ENCODE measurements at places on chromosomes 13 and 19.
A peak's percentile ranks its signal among the peaks of the same experiment; 100 is the strongest.

- no peak for DNase-seq
Measured at GRCh38 chr13:97539651-97540610, 106.0 kb downstream of the RAP2A start.

GRCh38 chr19:7927605-7928333 is 1.8 kb upstream of the CTXN1 start:
- DNase-seq = no peak

DNA sequence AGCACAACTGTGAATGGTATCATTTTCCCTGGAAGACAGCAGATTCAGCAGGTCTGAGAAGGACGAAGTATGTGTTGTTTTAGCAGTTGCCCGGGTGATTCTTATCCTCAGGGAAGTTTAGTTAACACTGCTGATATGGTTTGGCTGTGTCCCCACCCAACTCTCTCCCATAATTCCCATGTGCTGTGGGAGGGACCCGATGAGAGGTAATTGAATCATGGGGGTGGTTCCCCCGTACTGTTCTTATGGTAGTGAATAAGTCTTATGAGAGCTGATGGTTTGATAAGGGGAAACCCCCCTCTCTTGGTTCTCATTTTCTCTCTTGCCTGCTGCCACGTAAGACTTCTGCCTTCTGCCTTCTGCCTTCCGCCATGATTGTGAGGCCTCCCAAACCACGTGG is 81.0 kb upstream of the UBAC2 start:
- no peak for DNase-seq

- no peak for DNase-seq
Measured at GRCh38 chr13:30618930-30619279, 1.2 kb downstream of the USPL1 start.

- DNase-seq = peak; percentile 54
Measured at GRCh38 chr13:29849731-29850212, 645 bp downstream of the UBL3 start.

DNA sequence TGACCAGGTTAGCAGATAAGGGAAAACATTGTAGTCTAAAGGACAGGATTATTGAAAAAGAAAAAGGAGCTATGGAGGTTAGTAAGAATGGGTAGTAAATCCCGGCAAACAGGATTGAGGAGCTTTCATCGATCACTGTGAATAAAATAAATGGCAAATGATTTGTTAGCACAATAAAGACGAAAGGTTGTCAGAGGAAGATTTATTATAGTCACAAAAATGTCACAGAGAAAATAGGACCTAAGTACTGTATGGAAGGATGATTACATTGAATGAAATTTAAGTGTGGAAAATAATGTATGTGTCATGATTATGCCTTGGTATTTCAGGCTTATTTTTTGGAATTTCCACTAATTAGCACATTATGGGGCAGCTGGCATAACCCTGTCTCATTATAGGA is 519.2 kb upstream of the SLITRK6 start:
- DNase-seq = no peak

- peak; percentile 22 for DNase-seq
Measured at GRCh38 chr13:33678906-33679657, 138.9 kb upstream of the RFC3 start.

- DNase-seq = no peak
Measured at GRCh38 chr19:49666120-49666444, 349 bp downstream of the BCL2L12 start.

- DNase-seq = peak; percentile 47
Measured at GRCh38 chr13:66635526-66635925, 594.6 kb downstream of the PCDH9 start.

- DNase-seq = no peak
Measured at GRCh38 chr19:44927746-44928145, 13.3 kb downstream of the APOC1 start.

DNA sequence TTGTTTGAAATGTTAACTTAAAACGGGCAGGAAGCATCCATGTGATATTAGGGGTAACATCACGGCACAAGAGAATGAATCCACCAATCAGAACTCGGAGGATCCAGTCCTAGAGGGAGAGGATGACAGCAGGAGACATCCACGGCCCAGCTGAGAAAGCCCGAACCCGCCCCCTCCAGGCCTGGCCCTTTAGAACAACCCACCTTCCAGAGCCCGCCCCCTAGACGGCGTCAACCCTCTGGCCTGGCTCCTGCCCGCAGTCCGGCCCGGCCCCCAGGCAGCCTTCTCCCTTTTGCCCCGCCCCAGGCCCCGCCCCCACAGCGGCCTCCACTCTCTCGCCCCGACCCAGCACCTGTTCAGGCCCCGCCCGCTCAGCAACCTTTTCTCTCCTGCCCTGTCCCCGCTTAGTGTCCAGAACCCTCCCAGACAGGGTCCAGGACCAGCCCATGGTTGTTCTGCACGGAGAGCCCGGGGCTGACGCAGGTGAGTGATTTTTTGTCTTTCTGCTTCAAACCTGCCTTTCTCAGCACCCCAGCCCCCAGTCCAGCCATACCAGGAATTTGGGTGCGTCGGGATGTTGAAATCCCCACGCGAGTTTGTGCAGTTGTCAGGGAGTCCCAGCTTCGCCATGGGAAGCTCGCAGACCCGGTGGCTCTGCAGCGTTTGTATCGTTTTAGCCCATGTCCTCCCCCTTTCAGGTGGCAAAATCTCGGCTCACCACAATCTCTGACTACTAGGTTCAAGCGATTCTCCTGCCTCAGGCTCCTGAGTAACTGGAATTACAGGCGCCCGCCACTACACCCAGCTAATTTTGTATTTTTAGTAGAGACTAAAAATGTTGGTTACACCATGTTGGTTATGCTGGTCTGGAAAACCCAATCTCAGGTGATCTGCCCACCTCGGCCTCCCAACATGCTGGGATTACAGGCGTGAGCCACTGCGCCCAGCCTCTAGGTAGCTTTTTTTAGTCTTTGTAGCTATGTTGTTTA is 16.1 kb downstream of the ZNF816 start:
- DNase-seq = peak; percentile 13

- no peak for DNase-seq
Measured at GRCh38 chr19:54530866-54531265, 28.2 kb downstream of the LAIR2 start.

DNA sequence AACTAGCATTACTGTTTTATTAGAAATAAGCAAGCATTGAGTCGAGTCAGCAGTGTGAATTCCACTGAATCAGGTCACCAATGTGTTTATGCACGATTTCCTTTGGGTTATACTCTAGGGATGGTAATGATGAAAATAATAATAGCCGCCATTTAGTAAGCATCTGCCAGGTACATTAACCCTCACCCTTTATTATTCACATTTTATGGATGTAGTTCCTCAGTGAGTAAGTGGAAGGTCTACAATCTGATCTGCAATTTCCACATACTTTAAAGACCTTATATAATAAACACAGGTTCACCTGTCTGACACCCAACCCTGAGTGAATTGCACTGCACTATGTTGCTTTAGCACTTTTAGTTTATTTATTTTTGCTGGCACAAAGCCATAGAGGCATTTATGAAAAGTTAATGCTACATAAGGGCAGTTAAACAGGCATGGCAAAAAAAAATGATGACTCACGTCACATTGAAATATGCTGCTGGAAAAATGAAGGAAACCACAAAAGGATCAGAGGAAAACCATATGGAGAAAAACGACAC is 122.4 kb downstream of the TRPC4 start:
- peak; percentile 34 for DNase-seq

DNA sequence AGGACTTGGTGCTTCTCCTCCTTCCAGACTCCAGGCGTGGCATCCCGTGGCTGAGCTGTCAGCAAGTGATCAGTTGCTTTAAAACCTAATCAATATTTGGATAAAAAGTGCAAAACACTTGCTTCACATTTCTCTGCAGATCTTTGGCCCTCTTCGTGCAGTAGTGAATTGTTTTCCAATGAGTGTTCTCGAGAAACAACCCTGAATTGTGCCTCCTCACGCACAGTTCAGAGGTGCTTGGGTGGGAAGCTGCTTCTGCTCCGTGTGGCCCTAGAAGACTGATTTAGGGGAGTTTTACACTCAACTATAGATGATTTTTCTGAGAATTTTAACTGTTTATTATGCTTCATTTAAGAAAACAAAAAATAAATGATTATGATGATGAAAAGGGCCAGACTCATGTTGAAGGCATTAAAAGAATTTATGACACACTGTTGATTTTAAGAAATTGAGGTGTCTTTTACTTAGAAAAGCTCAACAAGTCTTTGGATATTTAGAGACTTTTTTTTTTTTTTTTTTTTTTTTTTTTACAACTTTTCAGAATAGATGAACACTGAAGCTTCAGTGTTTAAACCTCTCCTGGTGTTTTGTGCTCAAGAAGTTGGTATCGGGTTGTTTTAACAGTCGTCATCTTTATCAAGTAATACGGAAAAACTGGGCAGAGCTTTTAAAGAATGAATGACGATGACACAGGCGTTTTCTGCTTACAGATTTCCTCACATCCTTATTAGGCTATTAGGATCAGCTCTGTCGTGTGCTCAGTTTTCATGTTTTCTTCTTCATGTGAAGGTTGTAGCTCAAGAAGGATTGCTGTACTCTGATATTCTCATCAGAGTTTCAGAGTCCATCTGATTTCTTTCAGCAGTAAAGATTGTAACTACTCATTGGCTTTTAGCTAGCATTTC is 39.5 kb upstream of the TEX29 start:
- no peak for DNase-seq

DNA sequence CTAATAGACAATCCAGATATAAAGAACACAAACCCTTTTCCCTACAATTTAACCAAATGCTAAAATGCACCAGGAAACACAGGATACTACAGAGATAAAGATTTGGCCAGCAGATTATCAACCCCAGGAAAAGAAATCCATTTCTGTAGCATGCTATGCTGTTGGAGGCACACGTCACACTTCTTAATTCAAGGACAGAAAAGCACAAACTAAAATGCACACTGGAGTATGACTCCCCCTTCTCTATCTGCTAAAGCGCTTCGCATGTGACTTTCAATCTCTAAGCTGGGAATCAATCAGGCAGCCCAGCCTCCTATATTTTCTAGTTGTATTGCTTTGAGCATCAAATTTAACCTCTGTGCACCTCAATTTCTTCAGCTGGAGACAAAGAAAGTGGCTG is 22.2 kb downstream of the ABCC4 start:
- no peak for DNase-seq

DNA sequence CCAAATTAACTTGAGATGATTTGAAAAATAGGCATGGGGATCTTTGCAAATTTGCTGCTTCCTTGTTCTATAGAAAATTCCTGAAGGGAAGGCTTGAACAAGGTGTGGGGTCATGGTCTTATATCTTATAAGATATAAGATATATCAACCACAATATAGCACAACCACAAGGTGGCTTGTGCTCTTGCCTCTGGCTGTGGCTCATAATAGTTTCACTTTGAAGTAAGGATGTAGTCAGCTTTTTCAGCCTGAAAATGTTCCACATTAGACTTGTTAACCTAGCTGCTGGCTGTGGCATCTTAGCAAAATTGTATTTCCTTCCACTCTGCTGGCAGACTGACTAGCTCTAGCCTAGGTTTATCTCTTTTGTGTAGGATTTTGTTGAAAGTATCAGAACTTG is 169.7 kb downstream of the KLF5 start:
- DNase-seq = no peak

DNA sequence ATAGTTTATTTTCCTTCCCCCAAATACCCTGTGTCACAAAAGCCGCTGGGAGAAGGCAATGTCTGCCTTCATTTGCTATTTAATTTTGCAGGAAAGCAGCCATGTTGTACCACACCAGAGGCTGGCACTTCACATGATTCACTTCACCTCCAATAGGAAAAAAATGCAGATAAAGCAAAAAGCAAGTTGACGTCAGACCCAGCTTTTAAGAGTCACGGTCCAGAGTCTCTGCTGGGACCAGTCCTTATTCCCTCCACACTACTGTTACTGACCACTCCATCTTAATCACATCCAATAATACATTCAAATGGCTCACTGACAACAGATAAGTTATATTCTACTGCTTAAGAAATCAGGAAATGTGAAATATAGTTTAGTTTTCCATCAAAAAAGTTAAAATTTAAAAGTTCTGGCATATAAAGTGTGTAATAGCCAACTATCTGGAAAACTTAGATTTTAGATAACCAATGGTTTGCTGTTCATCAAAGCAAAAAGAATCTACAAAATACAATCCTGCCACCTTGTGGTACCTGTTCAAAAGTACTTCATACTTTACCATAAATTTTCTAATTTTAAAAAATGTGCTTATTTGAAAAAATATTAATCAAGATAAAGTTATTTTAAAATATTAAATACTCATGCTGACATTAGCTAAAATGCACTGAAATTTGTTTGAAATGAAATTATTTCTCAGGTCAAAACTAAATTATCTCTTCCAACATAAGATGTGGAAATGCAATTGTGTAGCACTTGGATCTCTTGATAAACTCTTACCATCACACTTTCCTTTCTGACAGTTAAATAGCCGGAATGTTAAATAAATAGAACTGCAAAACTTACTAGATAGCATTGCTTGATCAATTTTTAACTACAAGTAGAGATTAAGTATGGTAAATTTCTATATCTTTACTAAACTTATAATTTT is 97.3 kb downstream of the SERP2 start:
- no peak for DNase-seq

DNA sequence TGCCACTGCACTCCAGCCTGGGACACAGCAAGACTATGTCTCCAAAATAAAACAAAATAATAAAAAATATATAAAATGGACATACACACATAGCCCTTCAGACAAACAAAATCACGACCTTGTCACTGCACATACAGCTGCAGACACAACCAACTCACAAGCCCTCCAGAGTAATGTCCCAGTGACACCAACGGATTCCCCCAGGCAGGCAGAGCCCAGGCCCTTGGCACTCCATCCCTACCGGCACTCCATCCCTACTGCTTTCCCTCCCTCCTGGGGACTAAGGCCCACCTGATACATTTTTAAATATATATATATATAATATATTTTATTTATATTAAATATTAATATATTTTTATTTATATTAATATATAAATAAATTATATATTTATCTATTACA is 18.5 kb downstream of the ZNF101 start:
- DNase-seq = no peak

GRCh38 chr13:36158611-36159010 is 27.4 kb upstream of the DCLK1 start:
- DNase-seq = no peak

DNA sequence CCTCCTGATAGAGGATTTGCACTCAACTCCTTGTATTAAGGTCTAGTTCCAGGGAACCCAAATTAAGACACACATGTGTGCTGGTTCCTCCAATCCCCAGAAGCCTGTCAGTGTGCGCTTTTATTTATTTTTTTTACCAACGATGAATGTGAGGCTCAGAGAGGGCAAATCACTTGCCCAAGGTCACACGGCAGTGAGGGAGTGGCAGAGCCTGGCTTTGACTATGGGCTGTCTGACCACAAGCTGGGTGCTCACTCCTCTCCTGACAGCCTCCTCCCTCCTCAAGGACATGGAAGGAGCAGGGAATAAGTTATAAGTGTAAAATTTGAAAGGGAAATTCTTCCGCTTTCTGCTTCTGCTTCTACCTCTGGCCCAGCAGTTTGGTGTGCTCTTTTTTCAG is 48.9 kb downstream of the CYP4F22 start:
- DNase-seq = no peak

- DNase-seq = no peak
Measured at GRCh38 chr13:99157046-99157445, 43.6 kb upstream of the UBAC2 start.

GRCh38 chr13:98525456-98526181 is 51.3 kb downstream of the STK24 start:
- no peak for DNase-seq

GRCh38 chr13:51246418-51247277 is 24.4 kb downstream of the FAM124A start:
- DNase-seq = no peak

- no peak for DNase-seq
Measured at GRCh38 chr19:980133-980998, 3.8 kb upstream of the WDR18 start.

- no peak for DNase-seq
Measured at GRCh38 chr13:33376212-33376611, 90.7 kb upstream of the STARD13 start.

GRCh38 chr13:70884196-70884595 is 775.9 kb upstream of the KLHL1 start:
- DNase-seq = no peak
